Activated CD4-positive, alpha-beta T cell treated with anti-CD3 and anti-CD28 coated beads, Interleukin-2, amount 10 ng/mL, durations not matched to agents 7 days and 5 days (primary cell): ENCODE measurements at places on chromosomes 6 and 20. TPM values are rescaled to one million over a fixed set of nuclear protein-coding genes. Genes with fewer than 3 reads are reported as not detected.

DNA sequence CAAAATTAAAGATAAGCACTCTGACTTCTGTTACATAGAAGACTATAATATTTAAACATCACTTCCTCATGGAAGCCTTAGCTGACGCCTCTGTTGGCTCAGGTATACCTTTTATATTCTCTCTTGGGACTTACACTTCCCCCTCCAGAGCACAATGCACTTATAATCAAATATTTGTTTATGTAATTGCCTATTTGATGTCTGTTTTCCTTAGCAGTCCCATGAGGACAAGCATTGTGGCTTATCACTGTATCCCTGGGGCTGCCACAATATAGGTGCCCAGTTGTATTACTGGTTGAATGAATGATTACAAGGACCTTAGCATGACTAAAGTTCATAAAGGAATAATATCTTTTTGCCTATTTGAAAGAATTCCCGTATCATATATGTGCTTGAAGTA lies 186.7 kb upstream of the VGLL2 start:
- no peak for DNase-seq

BMP7 gene
- not detected for total RNA-seq

- no peak for DNase-seq
Measured at GRCh38 chr6:116866281-116866871, 10.7 kb upstream of the RFX6 start.

- no peak for DNase-seq
Measured at GRCh38 chr6:137870308-137870644, 3.2 kb downstream of the TNFAIP3 start.

DNA sequence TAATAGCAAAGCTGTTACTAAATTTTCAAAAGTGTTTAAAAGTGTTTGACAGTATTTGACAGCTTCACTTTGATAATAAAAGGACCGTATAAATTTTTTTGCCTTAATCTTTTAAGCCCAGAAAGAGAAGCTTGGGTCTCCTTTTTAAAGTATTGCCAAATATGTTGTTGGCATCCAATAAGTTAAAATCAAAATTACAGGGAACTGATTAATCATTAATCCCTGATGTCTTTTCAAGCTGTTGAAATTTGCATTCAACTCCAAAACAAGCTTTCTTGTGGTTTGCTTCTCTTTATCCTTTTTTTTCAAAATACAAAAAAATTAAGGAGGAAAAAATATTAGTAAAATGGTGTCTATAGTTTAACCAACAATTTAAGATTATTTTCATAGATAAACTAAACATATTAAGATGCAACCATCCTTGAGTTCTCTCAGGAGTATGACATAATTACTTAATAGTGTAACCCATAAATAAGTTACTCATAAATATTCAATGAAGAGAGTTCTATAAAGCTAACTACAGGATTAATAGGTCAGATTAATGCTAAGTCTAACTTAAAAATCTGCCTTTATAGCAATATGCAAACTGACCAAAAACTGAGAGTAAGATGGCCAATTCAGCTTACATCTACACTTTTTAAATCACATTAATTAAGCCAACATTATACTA lies 27.0 kb upstream of the CALHM6 start:
- no peak for DNase-seq

DNA sequence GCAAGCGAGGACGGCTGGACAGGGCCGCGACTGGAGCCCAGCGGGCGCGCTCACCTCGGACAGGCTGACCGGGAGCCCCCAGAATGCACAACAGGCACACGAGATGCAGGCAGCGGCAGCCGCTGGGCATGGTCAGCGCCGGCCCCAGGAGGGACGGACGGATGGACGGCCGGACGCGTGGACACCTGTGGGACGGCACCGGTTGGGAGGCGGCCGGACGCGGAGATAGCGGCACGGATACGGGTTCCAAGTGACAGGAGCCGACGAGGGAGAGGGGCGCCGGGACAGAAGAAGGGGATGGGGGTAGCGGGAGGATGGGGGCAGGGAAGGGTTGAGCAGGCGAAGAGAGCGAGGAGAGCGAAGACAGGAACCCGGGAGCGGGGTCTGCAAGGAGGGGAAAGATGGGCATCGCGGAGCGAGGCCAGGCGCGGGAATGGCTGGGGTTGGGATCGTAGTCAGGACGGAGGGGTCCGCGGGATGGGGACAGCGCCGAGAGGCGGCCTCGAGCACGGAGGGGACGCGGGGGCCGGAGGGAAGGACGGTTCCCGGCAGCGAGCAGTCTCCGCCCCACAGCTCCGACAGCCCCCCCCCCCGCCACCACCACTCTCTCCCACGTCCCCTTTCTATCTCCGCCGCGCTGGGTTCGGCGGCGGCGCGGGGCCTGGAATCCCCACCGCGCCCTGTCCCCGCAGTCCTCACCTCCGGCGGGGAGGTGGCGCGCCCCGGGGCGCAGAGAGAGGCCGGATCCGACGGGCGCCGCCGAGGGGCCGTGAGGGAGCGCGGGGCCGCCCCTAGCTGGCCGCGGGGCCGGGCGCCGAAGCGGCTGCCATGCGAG lies 435 bp downstream of the DLK2 start:
- DNase-seq: peak; percentile 12

DNA sequence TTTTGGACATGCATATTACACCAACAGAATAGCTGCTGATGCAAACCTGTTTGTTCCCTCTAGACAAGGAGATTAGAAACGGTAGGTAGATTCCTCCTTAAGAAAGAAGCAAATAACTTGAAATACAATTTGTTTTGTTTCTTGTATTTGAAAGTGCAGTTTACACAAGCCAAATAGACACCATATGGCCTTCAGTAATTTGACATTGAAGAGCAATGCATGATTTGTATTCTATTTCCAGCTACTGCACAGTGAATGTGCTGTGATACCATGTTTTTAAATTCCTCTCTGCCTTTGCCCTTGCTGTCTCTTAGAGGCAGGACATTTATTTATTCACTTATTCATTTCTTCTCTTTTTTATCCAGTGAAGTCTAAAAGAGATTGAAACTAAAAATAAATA lies 31.9 kb upstream of the ANKEF1 start:
- no peak for DNase-seq

- no peak for DNase-seq
Measured at GRCh38 chr6:121597654-121598053, 162.2 kb downstream of the GJA1 start.

PHACTR1 gene
- total RNA-seq: 0.32 TPM

DNA sequence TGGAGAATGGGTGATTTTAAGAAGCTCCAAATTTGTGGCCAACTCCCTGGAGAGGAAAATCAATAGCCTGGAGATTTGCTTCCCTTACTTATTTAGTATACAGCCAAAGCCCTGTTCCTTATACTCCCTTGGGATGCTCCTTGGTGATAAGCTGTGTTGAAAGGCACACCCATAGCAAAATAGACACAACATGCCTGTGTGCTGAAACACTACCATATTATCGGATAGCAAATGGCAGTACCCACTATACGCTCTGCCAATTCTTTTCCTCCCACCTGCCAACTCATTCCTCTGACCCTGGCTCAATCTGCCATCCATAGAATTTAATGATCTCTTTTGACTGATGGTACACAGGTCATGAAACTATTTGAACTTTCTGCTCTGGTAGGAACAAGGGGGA lies 98.2 kb downstream of the CLIC5 start:
- DNase-seq: no peak

EPPIN gene
- not detected for total RNA-seq

PRRT1 gene
- 0.23 TPM for total RNA-seq

FOXC1 gene
- total RNA-seq: not detected

PIM1 gene
- total RNA-seq: 393 TPM

DNA sequence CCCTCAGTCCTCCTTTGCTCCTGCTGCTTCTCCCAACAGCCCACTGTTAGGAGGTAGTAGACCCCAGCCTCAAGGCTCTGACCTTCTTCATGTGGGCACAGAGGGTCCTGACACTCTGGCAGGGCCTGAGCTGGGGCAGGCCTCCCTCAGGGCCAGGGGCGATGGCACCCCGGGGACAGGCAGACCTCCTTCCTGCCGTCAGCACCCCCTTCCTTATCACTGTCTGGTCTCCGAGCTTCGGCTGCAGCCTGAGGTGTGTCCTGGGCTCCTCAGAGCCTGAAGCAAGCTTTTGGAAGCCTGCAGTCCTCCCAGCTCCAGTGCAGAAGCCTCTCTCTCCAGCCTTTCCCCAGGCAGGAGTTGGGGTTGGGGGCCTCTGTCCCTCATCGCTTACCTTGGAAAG lies 22.0 kb downstream of the SPDEF start:
- no peak for DNase-seq

GRCh38 chr6:35475573-35475972 lies 7.4 kb downstream of the RPL10A start:
- DNase-seq: no peak

GRCh38 chr6:114064862-114065261 lies 93.9 kb upstream of the HDAC2 start:
- DNase-seq: no peak

EFCAB8 gene
- total RNA-seq: 1.2 TPM

GRCh38 chr20:63215101-63216040 lies 560 bp downstream of the YTHDF1 start:
- DNase-seq: peak; percentile 34

- DNase-seq: no peak
Measured at GRCh38 chr6:56649053-56649769, 6.5 kb upstream of the DST start.

- no peak for DNase-seq
Measured at GRCh38 chr20:56630086-56630493, 984 bp downstream of the TFAP2C start.

DNA sequence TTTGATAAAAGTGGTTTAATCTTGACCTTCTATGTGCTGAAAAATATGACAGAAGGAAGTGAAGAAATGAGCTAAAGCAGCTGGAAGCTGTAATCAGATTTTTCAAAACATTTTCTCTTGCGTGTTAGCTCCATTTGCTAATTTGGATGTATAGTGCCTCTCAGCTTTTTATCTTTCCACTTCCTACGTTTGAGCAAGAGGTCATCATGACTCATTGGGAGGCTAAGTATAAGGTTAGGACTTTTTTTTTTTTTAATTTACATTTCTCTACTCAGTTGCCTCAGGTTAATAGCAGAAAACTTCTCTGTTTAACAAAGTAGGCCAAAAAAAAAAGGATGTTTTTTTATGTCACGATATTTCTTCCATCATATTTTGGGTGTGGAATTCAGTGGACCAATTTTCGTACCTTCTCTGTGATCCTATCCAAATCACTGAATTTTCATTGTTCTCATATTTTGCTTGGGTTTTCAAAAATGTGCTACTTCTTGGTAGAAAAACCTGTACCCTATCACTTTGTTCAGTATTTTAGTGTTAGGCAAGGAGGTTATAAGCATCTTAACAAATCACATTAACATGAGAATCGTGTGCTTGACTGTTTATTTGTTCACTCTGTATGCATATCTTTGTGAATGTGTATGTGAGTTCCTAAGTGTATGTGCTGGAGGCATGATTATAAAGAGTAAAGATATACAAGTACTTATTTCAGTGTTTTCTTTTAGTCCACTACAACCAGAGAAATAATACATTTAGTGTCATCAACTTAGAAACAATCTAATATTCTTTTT lies 1028.3 kb upstream of the EYS start:
- DNase-seq: no peak

NMBR gene
- total RNA-seq: not detected

GRCh38 chr20:32234135-32234808 lies 26.6 kb downstream of the POFUT1 start:
- DNase-seq: no peak

MYLK4 gene
- total RNA-seq: 0.62 TPM

GRCh38 chr6:164130151-164130550 lies 715.6 kb downstream of the QKI start:
- no peak for DNase-seq

FKBP5 gene
- total RNA-seq: 94.2 TPM

DNA sequence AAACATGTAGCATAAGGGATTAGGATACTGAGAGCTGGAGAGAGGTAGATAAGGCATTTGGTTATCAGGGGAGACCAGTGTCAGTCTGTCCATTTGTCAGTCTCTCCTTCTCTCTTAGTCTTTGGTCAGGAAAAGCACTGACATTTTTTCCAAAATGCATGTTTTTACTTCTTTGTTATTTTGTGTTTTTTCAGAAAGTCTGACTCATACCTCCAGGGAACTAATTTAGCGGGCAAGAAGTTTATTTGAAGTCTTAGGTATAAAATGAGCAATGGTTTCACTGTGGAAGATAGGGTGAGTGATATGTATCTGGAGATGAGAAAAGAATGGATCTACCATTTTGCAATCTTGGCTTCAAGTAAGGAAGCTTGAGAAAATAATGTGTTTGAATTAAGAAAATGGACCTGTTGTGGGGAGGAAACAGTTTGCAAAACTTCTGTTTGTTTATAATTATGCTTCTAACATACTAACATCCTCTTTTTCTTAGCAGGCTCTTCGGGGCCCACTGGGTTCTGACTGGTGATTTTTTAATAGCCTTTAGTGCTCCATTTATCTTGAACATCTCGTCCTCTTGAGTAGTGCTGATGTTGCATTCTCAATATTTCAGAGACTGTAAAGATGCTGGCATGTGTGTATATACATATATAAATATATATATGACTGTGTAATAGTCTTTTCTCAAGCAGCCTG lies 66.9 kb upstream of the FABP7 start:
- DNase-seq: no peak

DNA sequence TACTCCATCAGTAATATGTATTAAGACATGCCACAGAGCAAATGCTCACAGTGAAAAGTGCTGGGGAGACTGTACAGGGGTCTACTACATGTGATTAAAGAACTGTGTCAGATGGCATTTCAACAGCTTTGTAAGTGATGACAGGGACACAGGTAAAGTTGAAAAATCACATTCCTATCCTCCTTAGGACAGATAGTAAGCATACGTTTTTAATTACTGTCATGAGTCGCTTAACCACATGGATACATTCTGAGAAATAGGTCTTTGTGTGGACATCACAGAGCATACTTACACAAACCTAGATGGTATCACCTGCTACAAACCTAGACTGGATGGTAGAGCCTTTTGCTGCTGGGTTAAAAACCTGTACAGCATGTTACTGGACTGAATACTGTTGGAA lies 645.8 kb upstream of the AGPAT4 start:
- DNase-seq: no peak

TBC1D20 gene
- 29.3 TPM for total RNA-seq

DNA sequence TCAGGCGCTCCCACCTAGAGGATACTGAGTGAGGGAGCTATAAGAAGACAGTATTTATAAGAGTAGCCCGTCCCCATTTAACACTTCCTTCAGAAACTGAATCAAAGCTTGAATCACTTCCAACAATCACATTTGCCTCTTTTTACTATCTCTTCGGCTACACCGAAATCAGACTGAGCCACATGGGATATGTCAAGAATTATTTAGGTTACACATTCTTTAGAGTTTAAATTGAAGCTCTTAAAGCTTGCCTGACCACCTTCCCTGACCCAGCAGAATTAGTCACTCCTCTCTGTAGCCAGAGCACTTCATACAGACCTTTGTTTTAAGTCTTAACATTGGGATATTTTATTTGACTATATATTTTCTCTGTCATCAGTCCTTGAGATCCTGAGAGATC lies 163.7 kb downstream of the MAFB start:
- DNase-seq: no peak
